Urothelium cell line (cell line): ENCODE measurements at places on chromosomes 4 and X.

GRCh38 chrX:79368441-79368840 is 1.3 kb upstream of the ITM2A start:
- DNase-seq: no peak

DNA sequence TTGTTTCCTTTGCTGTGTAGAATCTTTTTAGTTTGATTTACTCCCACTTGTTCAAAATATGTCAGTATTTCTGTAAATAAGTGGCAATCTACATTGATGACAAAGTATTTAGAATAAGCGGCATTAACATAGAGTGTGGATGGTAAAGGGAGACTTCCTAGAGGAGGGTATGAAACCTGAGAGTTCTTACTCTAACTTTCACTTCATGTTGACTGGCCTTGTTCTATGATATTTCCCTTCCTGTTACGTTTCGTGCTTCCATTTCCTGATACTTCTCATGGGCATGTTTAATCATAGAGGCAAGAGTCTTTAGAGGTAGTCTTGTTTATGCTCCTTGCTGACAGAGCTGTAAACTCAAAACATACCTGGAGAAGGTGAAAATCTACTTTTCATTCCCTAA is 408.9 kb downstream of the GLUD2 start:
- no peak for DNase-seq

DNA sequence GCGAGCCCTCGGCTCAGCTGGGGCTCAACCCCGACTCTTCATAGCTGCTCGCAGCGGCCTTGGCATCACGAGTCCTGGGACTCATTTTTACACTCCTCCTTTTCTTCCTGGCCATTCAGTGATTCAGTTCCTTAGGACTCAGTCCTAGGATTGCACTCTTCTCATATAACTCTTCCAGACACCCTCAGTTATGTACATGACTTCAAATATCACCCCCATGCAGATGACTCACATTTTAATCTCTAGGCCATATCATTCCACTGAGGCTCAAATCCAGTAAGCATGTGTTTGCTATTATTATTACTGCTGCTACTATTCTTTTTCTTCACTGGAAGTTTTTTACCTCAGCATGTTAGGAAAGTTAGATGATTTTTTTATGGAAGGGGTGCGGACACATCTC is 14.4 kb downstream of the ITGB1BP2 start:
- DNase-seq: no peak

- no peak for DNase-seq
These were observed 53.1 kb downstream of the RAB28 start for GRCh38 chr4:13430834-13431568.

DNA sequence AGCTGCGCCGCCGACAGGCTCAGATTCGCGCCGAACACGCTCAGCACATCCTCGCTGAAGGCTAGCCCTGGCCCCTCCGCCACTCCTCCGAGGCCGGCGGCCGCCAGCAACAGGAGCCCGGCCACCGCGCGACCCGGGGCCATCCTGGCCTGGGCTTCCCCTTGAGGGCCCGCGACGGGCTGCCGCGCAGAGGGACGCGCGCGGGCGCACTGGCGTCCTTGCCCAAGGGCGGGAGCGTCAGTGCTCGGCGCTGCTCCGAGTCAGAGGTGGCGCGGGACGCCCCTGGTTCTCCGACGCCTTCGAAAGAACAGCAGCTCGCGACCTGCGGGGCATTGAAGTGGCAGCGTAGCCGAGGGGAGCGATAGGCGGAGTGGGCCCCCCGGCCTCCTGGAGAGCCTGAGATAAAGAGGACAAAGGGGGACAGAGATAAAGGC is 745 bp downstream of the SLC39A8 start:
- peak; percentile 77 for DNase-seq

- no peak for DNase-seq
These were observed 55.4 kb upstream of the GBA3 start for GRCh38 chr4:22637306-22637705.

DNA sequence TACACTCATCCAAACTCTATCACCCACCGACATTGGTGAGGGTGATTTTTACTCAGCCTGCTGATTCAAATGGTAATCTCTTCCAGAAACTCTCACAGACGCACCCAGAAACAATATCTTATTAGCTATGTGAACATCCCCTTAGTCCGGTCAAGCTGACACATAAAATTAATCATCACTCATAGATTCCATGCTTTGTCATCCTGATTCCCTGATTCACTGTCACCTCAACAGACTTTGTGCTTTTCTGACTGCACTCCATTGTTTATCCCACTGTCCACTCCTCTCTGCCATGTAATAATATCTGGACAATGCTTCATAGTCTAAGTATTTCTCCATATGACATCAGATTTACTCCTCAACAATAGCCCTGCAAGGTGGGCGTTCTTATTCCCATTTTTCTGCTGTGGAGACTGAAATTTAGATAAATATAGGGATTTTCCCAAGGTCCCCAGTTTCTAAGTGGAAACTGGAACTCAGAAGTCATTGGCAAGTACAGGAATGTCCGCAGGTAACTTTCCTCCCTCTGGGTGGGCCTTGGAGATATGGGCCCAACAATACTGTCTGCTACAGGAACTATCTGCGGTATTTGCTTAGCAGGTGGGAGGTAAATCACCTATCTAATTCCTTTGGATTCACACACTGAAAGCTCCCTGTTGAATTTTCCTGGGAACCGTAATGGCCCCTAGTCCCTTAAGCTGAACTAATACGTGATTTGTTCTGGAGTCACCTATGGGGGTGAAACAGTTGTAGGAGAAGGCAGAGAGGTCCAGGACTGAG is 228.6 kb upstream of the BCOR start:
- DNase-seq: no peak

- DNase-seq: no peak
These were observed 82.6 kb upstream of the ANK2 start for GRCh38 chr4:112966701-112967488.

- DNase-seq: no peak
These were observed 11.9 kb upstream of the UBA6 start for GRCh38 chr4:67712650-67713528.

GRCh38 chr4:190017357-190018200 is 9.5 kb downstream of the FRG2 start:
- no peak for DNase-seq

DNA sequence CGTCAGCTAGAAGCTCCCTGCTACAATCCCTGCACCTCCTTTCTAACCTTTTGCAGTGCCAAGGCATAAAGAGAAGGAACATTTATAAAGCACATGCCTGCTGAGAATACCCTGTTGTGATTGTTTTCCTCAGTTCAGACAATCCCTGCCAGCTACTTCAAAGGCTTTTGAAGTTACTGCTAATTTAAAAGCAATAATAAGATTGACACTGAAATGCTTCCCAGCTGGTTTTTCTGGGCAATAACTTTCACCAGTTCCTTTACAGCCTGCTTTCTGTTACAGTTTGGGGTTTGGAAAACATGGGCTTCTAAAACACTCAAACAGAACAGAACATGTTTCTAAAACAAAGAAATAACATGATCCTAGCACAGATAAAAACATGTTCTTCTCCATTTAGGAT is 232.3 kb upstream of the CPEB2 start:
- no peak for DNase-seq

GRCh38 chr4:97507587-97508245 is 635.6 kb downstream of the STPG2 start:
- DNase-seq: peak; percentile 35

DNA sequence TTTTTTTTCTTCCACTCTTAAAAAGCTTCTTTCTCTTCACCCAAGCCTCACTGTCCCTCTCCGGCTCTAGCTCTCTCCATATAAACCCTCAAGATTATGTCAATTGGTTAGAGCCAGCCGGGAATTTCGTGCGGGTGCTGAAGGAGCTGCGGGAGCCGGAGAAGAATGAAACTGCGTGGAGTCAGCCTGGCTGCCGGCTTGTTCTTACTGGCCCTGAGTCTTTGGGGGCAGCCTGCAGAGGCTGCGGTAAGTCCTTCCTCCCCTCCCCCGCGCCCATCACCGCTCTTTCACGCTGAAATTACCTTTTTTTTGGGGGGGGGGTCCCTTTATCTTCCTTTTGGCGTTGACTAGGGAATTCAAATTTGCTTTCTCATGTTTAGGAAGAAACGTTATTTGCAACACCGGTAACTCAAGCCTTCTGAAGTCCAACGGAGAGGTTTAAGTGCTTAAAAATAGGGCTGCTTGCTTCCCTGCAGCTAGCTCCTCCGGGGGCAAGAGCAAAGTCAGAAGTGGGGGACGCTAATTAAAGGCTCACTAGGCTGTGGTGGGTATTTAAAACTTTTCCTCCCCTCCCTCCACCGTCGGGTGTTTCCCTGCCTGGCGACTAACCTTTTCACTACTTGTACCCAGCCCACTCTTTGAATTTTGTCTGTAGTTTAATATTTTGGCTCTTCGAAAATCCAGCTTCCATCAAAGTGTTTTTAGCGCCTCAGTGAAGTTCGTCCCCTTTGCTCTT is 491 bp downstream of the COL4A5 start:
- peak; percentile 4 for DNase-seq

- DNase-seq: no peak
These were observed 298.1 kb downstream of the PDGFC start for GRCh38 chr4:156673483-156673882.

DNA sequence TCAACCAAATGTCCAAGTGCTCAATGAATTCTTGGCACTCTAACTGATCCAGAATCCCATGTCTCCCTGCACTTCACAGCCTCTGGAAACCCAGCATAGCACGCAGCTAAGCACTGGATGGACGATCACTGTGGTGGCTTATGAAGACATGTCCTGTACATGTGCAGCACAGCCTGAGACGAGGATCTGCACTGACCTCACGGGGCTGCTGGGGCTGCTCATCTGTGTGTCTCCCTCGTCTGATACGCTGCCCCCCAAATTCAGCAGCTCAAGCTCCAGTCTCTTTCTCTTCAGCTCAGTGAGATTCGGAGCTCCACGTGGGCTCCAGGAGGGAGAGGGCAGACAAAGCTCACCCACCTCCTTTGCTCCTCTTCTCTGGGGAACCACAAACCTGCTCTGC is 126.9 kb downstream of the CPZ start:
- no peak for DNase-seq

DNA sequence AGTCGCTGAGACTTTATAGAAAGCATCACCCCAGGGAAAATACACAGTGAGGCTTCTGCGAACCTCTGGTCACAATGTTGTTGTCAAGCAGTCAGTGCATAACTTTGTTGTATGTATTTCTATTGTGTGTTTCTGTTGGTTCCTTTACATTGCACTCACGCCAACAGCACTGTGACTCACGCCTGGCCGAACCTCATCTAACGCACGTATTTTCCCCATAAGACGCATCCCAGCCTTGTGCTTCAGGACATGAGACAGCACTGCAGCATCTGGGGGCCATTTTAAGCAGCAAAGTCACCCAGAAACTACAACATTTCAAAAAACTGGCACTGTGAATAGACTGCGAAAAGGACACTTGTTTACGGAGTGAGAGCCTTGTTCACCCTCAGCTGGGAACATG is 30.6 kb downstream of the TBL1X start:
- DNase-seq: no peak

- no peak for DNase-seq
These were observed 323.2 kb downstream of the ARHGAP24 start for GRCh38 chr4:85798012-85798770.

DNA sequence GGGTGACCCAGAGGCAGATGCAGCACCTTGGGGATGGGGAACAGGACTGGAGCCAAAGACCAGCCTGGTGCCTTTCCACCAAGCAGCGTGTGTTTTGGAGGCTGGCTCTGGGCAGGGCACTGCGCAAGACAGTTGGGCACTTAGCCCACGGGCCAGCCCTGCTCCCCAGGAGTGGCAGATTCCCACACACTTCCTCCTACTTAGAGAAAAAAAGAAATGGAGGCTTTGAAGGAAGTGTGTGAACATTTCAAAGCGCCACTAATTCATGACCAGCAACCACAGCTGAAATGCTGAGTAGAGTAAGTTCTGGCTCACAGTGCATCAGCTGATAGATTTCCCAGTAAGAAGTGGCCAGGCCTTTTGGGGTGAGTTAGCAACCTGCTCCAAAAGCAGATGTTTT is 54.9 kb upstream of the LGI2 start:
- no peak for DNase-seq

- DNase-seq: no peak
These were observed 695.2 kb downstream of the GRXCR1 start for GRCh38 chr4:43587758-43588157.

GRCh38 chr4:57051524-57051923 is 58.7 kb downstream of the IGFBP7 start:
- DNase-seq: no peak
